ENCODE measurements at places on chromosomes 7 and 10. TPM values are rescaled to one million over a fixed set of nuclear protein-coding genes. Genes with fewer than 3 reads are reported as not detected.

The CHST3 gene
- 4.1 TPM for polyA plus RNA-seq

The C10orf62 gene
- polyA plus RNA-seq = 0.54 TPM

The GCC1 gene
- polyA plus RNA-seq = 7.3 TPM

The WNT8B gene
- not detected for polyA plus RNA-seq

DNA sequence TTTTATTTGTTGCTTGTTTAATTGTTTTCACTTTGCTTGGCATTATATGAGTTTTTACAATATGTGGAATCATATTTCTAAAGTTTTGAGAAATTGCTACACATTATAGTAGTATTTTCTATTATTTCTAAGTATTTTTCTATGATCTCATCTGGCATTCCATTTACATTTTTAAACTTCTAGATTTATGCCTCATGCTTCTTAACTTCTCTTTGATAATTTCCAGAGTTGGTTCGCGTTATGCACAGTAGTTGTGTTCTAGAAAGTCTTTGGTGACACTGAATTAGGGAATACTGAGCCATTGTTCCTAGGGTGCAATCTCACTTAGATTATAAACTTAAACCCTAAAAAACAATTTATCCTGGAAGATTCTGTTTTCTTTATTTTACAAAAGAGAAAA is 129.2 kb downstream of the GNAI1 start:
- no peak for DNase-seq
- H3K27ac ChIP-seq = no peak overlapping the region
- H3K36me3 ChIP-seq = no peaks in the 10 kb centered on the region
- no peaks in the 10 kb centered on the region for H3K4me1 ChIP-seq
- H3K4me3 ChIP-seq = no peak overlapping the region

DNA sequence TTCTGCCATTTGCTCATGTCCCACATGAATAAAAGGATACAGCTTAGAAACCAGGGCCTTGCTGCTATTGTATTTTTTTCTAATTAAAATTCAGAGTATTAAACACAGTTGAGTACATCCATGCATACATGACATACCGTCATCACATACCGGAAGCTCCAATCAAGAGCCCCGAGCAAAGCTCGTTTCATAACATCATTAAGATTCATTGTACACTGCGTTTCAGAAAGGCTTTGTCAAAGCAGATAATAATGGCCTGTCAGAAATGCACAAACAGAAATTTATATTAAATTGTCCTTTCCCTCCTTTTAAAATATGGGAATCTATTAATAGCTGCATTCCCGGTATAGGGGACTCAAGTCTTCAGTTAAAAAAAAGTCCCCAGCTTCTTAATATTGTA is 103.4 kb downstream of the PRTFDC1 start:
- no peak overlapping the region for H3K4me3 ChIP-seq
- H3K4me1 ChIP-seq = no peaks in the 10 kb centered on the region
- DNase-seq = no peak
- H3K27me3 ChIP-seq = no peaks in the 10 kb centered on the region
- H3K36me3 ChIP-seq = no peaks in the 10 kb centered on the region

DNA sequence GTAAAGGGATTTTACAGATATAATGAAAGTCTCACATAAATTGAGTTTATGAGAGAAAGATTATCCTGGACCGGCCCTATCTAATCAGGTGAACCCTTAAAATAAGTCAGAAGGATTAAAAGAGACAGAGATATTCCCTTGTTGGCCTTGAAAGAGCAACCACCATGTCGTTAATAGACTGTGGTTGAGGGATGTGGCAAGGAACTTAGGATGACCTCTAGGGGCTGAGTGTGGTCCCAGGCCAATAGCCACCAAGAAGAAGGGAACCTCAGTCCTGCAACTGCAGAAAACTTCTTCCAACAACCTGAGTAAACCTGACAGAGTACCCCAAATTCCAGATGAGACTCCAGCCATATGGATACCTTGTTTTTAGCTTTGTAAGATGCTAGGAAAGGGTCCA is 121.5 kb downstream of the POLR1F start:
- H3K27ac ChIP-seq = no peak overlapping the region
- H3K4me1 ChIP-seq = no peaks in the 10 kb centered on the region
- no peaks in the 10 kb centered on the region for H3K27me3 ChIP-seq

- no peak overlapping the region for H3K4me3 ChIP-seq
- H3K4me1 ChIP-seq = no peaks in the 10 kb centered on the region
- H3K36me3 ChIP-seq = no peaks in the 10 kb centered on the region
These were observed 61.9 kb downstream of the SGMS1 start for GRCh38 chr10:50561816-50562215.

GRCh38 chr7:119436882-119437281 is 836.1 kb upstream of the KCND2 start:
- no peak for DNase-seq
- no peaks in the 10 kb centered on the region for H3K27me3 ChIP-seq
- no peaks in the 10 kb centered on the region for H3K4me1 ChIP-seq
- no peak overlapping the region for H3K4me3 ChIP-seq

GRCh38 chr10:31604646-31605170 is 285.7 kb downstream of the ZEB1 start:
- H3K4me3 ChIP-seq = no peak overlapping the region
- no peak for DNase-seq
- H3K36me3 ChIP-seq = no peaks in the 10 kb centered on the region
- H3K27me3 ChIP-seq = no peaks in the 10 kb centered on the region
- H3K4me1 ChIP-seq = no peaks in the 10 kb centered on the region

GRCh38 chr7:90961037-90961725 is 303.1 kb upstream of the FZD1 start:
- no peak overlapping the region for H3K4me3 ChIP-seq
- no peak for DNase-seq
- H3K36me3 ChIP-seq = no peaks in the 10 kb centered on the region
- H3K4me1 ChIP-seq = no peaks in the 10 kb centered on the region

- H3K36me3 ChIP-seq = peaks cover 5% of the 10 kb centered on the region
- no peaks in the 10 kb centered on the region for H3K27me3 ChIP-seq
- no peaks in the 10 kb centered on the region for H3K4me1 ChIP-seq
- no peak for DNase-seq
- no peak overlapping the region for H3K4me3 ChIP-seq
These were observed 284.4 kb downstream of the USP6NL start for GRCh38 chr10:11326913-11327616.

GRCh38 chr10:69241575-69241974 is 21.4 kb downstream of the HKDC1 start:
- peak overlapping the region; percentile 12 for H3K27ac ChIP-seq
- no peaks in the 10 kb centered on the region for H3K27me3 ChIP-seq
- peak; percentile 63 for DNase-seq
- no peaks in the 10 kb centered on the region for H3K4me1 ChIP-seq
